ENCODE measurements at places on chromosomes 5 and 9.

- DNase-seq, result no peak
Measured at GRCh38 chr5:78727786-78728761, 79.5 kb upstream of the LHFPL2 start.

DNA sequence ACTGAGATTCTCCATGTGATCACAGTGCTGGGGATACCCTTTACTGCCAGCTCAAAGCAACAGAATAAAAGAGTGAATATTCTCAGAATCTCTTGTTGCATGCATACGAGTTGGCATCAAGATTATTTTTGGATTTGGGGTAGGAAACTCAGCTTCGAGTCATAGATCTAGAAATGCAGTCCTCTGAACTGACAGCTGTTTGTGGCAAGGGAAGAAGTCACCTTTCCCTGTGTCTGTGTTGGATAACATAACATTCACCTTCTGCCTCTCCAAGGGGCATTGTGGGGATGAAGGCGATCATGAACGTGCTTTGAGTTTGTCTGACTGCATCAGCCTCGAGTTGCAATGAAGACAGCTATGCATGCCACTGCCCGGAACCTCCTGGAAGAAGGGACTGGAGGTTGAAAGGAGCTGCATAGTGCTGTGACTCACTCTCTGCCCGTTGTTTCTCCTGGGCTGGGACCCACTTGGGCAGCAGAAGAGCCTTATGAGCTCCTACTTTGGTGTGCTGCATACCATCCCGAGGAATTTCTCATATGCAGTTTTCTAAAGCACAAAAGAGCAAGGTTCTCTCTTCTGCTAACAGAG lies 231.7 kb downstream of the ARHGAP26 start:
- no peak for DNase-seq

DNA sequence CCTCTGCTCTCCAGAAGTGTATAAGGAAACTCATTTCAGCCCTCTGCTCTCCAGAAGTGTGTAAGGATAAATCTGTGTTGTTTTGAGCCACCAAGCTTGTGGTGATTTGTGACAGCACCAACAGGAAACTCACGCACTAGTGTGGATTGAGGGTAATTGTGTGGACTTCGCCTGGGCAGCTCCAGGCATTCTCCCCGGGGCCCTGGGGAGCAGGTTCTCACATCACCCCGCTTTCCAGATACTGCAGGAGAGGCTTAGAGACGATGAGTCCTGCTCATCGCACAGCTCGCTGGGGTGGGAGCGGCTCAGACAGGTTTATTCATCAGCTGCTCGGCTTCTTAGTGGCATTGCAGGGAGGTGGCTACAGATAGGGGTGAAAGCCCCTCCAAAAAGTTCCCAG lies 38.4 kb upstream of the RNF130 start:
- no peak for DNase-seq

- no peak for DNase-seq
Measured at GRCh38 chr5:55569513-55569865, 34.7 kb upstream of the PLPP1 start.

DNA sequence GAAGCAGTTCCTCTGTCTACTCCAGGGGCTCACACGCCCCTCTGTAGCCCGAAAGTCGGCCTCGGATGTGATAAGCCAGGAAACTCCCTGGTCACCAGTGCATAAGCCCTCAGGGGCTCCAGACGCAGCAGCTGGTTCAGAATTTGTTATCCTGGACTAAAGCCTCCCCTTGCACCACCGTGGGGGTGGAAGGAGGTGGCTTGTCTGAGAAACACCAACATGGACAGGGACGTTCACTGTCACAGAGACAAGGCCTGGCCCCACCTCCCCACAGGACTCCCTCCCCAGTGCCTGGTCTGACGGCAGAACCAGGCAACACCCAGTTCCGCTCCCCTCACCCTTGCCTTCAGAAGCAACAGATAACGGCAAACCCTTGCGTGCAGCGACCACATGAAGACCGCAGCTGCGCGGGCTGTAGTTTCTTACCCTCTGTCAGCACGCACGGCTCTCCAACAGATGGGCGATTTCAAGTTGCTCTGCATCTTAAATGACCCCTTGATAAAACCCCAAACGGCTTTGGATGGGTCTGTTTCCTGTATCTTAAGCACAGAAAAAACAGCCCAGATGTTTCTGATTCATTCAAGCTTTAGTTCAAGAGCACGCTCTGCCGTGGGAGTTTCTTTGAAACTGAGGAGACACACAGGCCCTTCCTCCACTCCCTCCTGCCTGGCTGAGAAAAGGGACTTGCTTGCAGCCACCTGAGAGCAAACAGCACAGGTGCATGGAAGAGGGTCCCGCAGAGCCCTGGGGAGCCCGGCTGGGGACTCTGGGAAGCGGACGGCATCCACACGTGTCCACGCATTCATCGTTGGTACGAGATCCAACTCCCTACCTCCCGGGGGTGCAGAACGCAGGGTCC lies 44.7 kb upstream of the NKD2 start:
- DNase-seq, result no peak

DNA sequence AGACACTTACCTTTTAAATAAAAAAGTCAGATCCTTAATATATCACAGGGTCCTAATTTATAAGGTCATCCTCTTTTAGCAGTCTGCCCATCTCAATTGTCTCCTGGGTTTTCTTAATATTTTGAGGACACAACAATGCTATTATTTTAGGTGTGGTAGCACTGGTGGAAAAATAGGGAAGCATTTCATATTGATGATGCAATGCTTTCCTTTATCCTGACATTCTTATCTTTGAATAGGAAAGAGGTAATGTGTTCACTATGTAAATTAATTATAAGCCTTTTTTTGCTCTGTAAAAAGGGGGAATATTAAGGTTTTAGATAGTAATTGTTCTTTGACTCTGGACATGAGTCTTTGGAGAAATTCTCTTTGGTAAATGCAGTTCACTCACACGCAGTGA lies 164.7 kb downstream of the YTHDC2 start:
- DNase-seq, result no peak

DNA sequence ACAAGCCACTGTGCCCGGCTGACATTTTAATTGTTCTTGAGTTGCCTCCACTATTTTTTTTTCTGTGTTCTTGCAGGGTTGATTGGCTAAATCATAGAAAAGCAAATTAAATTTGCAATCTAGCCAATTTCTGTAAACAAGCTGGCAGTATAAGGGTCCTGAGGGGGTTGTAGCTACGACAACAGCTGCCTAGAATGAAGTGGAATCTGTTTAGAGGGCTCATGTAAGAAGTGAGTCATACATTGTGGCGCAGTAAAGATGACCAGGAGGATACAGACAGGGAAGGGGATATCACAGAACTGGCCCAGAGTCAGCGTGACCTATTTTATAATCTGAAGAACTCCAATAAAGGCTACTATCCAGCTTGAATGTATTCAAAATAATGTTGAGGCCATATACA lies 82.2 kb upstream of the TLE1 start:
- DNase-seq, result no peak

- no peak for DNase-seq
Measured at GRCh38 chr5:166192696-166193095, 2098.7 kb upstream of the WWC1 start.
